Stimulated activated CD4-positive, alpha-beta T cell treated with anti-CD3 and anti-CD28 coated beads, Interleukin-1b, Interleukin-23, amount 100 ng/mL, for 48 hours (primary cell): ENCODE measurements at places on chromosomes 12 and 14.

DNA sequence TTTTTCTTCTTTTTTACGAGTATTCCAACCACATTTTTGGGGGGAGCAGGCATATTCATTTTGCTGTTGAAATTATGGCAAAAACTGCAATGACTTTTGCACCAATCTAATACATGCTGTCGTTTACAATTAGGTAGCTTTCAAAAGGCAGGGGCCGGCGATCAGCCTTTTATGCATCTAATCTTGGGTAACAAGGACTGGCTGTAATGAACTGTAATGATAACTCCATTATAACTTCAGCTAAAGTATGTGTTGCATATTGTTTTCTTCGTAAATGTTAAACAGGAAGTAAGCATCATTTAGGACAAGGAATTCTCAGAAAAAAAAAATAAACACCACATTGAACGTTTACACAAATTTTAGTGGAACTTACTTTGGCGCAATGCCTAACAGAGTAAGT, 30.3 kb upstream of the KLRF1 start:
- DNase-seq: no peak

GRCh38 chr12:14937689-14938088, 648 bp downstream of the ERP27 start:
- DNase-seq: no peak

- peak; percentile 87 for DNase-seq
These were observed at the start of gene EVL for GRCh38 chr14:100065111-100065871. Gene EVL (plus strand): TSS chr14:100065422. CDS start chr14:100065501, 79 bp downstream.

DNA sequence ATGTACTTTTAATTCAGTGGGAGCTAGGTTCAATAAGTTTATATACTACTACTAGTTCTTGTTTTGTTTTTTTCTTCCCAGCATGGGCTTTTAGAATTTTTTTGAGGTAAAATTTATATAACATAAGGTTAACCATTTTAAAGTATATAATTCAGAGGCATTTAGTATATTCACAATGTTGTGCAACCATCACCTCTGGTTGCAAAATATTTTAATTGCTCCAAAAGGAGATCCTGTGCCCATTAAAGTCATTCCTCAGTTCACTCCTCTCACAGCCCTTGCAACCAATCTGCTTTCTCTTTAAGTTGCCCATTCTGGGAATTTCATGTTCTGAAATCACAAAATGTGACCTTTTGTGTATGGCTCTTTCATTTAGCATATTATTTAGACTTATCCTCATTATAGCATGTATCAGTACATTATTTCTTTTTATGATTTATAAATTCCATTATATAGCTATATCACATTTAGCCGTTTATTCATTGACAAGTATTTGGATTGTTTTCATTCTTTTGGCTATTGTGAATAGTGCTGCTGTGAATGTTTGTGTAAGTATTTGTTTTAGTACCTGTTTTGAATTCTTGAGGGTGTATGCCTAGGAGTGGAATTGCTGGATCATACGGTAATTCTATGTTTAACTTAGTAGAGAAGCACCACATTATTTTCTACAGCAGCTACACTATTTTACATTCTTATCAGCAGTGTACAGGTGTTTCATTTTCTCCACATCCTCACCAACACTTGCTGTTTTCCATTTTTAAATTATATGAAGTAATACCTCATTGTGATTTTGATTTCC, 59.1 kb downstream of the ARHGAP5 start:
- DNase-seq: no peak

DNA sequence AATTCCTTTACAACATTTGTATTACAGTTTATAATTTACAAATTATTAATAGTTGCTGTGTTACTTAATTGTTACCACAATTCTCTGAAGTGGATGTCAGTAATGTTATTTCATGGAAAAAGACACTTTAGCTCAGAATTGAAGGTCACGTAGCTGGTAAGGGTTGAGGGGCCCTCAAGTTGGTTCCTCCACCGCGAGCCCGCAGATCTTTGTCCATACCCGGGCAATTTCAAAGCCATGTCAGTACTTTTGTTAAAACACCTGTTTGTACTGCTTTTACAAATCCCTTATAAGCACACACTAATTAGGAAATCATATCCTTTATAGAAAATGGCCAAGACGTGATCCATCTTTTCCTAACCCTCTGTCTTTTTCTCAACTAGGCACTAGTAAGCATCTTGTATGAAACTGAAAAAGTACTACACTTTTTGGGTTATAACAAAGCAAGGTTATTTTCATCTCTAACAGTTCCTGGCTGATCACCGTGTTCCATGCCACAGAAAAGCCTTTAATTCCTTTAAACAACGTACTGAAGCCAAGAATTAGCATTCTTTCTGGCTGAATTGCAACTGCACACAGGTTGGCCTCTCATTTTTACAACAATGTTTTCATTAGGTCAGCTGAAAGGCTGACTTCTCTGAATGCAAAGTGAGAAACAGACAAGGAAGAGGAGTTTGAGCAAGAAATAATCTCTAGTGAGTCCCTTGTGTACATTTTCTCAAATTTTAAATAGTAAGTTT, 76.1 kb downstream of the CNTN1 start:
- DNase-seq: no peak

DNA sequence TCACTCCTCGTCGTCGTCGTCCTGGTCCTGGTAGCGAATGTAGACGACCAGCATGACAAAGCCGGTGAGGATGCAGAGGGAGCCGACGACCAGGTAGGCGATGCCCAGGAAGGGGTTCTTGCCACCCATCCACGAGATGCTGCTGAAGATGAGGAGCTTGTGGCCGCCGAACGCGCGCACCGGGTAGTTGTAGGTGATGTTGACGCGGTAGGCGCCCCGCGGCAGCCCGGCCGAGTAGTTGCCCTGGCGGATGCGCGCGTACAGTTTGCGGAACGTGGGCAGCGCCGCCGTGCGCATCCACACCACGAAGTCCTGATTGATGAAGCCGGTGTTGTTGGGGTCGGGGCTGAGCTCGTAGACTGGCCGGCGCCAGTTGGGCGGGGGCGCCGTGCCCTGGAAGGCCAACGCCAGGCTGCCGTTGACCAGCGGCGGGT, 1.0 kb downstream of the TMEM30B start:
- DNase-seq: peak; percentile 41

GRCh38 chr12:31984806-31985591, 25.8 kb downstream of the RESF1 start:
- DNase-seq: no peak

DNA sequence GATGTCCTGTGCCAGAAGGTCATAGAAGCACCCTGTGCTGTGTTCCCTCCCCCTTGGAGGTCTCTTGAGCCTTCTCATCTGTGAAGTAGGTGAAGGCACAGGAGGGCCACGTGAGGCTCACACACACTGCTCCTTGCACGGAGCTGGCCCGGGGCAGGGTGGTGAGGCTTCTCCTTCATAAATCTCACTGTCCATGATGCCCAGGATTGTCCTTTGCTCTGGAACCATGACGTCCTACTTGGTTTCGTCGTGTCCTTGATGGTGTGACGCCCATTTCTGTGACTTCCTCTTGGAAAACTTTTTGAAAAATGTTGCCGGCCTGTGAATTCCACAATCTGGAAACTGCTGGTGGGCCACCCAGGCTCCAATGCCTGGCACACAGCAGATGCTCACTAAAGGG, 34.4 kb downstream of the SH2B3 start:
- no peak for DNase-seq

GRCh38 chr12:73342733-73343132, 1070.6 kb downstream of the TRHDE start:
- no peak for DNase-seq

DNA sequence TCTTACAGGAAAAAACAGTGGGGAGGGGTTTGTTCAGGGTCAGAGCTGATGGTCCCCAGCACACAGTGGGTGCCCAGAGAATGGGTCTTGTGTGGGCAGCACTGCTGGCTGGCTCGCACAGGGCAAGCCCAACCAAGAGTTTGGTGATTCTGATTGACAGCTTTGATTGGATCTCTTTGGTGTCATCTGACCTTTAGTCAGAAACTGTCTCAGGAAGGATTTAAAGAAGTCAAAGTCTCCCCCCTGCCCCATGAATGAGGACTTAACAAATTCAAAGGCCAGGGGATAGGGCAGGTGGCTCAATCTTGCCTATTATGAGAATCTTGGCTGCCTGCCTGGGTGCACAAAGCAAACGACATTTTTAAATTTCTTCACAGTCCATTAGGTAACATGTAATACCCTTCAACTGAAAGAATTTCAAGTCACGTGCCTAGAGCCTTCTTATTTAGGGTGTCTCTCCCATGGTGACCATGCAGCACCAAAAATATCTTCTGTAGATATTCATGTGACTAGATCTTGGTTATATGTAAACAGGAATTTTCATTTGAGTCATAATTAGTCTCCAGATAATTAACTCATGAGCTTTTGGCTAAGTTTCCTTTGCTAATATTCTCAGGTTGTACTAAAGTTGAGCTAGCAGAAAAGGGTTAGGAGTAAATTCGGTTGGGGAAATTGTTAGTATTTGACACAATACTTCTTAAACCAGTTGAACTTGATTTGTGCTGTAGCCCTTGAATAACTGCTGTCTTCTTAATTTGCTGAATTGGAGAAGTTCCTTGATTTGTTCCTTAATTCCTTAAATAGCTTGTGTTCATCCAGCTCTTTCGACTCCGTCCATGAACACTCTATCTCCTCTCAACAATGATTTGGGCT, 54.5 kb upstream of the HECTD1 start:
- no peak for DNase-seq

- peak; percentile 46 for DNase-seq
These were observed 1.8 kb downstream of the ZDHHC22 start for GRCh38 chr14:77139540-77140358.

- no peak for DNase-seq
These were observed 750.5 kb upstream of the TMEM132C start for GRCh38 chr12:127516467-127516866.

DNA sequence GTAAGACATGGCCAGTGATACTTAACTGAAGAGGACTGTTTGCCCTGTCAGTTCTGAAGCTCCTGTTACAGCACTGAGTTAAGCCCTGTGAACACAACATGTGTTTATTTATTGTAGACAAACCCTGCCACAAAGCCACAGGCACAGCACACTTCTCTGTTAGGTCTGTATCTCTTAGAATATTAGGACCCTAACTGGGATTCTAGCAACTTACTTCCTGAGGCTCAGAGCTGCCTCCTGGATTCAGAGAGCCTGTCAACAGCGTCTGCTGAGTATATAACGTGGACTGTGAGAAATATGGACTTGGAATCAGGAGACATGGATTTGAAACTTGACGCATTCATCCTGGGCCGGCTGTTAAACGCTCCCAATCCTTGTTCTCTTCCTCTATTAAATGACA, 135.0 kb upstream of the HIF1A start:
- no peak for DNase-seq
